GOT3 (cell line): ENCODE measurements at places on chromosomes 2 and 18.

GRCh38 chr2:165417009-165417408, 52.5 kb upstream of the CSRNP3 start:
- no peak for DNase-seq

- no peak for DNase-seq
Observed at GRCh38 chr2:46780801-46781445, 134.7 kb downstream of the MCFD2 start.

- DNase-seq = no peak
Observed at GRCh38 chr2:854460-854859, 96.2 kb upstream of the SNTG2 start.

DNA sequence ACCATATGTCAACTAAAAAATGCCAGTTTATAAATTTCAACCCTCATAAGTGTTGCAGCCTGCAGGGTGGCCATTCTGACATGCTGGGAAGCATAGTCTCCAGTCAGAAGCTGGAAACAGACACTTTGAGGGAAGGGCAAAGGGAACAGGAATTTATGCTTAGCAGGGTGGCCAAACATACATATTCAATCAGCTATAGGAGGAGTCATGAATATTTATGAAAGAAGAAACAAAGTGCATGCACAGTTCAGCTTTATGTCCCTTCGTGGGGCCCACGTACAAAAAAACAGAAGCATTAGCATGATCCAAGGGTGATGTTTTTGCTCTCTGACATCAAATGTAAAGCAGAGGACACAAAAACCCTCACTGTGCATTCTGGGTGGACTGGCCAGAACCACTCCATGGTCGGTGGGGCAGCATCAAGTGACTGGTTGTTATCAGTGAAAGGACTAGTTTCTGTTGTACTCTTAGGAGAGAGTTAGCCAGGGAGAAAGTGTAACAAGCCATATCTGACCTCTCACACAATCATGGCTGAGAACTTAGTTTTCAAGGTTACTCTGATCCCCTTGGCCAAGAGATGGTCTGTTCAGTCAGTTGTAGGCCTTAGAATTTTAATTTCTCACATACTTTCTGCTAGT, 9.9 kb upstream of the PDE11A start:
- no peak for DNase-seq

DNA sequence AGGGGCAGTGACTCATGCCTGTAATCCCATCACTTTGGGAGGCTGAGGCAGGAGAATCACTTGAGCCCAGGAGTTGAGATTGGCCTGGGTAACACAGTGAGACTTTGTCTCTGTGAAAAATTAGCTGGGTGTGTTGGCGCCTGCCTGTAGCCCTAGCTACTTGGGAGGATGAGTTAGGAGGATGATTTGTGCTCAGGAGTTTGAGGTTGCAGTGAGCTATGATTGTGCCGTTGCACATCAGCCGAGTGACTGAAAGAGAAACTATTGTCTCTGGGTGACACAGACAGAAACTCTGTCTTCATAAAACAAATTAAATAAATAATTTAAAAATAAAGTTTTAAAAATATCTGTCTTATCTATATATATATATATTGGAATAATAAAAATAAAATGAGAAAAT, 1844.6 kb upstream of the PIK3C3 start:
- no peak for DNase-seq

- DNase-seq = no peak
Observed at GRCh38 chr2:3222636-3223035, 155.0 kb downstream of the EIPR1 start.
